ENCODE measurements at places on chromosomes 12 and 14.
A peak's percentile ranks its signal among the peaks of the same experiment; 100 is the strongest.

- no peak for DNase-seq
Observed at GRCh38 chr12:54460317-54460923, 13.0 kb downstream of the GTSF1 start.

GRCh38 chr14:76962303-76962660 is 66.2 kb downstream of the IRF2BPL start:
- DNase-seq, result no peak

- DNase-seq, result no peak
Observed at GRCh38 chr14:103801459-103801858, 45.9 kb downstream of the PPP1R13B start.

DNA sequence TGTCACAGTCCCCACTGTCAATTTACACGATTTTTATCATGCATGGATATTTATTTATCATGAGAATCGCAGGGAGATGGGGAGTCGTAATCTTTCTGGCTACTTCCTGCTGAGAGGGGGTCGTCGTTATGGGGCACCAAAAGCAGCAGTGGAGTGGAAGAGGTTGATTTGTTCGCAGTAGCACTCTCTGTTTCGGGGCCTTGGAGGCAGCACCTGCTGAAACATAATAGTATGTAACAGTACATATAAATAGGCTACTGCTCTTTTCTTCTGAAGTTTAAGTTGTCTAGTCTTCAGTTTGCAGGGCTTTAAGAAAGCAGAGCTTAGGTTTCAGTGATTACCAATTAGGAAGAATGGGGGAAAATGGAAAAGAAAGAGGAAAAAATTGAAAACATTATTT is 3.8 kb downstream of the SOAT2 start:
- no peak for DNase-seq

DNA sequence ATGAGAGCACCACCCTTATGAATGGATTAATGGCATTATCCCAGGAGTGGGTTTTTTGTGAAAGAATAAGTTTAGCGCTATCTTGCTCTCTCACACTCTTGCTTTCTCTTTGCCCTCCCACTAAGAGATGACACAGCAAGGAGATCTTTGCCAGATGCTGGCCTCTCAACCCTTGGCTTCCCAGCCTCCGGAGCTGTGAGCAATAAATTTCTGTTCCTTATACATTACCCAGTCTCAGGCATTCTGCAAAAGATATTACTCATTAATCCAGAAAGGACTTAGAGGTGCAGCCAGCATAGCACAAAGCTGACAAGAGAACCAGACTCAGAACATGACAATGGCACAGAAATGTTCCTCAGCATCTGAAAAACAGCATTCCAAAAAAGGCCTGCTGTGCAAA is 190.6 kb downstream of the ITPR2 start:
- no peak for DNase-seq

DNA sequence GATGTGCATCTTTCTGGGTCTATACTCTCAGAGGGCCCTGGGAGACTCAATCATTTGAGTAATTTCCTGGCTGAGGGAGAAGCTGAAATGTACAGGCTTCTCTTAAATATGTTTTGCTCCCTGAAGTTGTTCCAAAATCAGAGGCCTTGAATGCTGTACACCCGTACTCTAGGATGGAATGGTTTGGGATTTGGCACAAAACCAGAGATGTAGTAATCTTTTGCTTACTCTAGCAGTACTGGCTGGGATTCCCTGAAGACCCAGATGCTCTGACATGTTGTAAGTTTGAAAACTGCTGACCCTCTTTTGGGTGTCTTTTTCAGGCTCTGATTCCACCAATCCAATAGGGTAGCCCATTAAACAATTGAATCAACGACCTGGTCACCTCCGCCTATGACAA is 10.4 kb downstream of the ACACB start:
- DNase-seq, result no peak

DNA sequence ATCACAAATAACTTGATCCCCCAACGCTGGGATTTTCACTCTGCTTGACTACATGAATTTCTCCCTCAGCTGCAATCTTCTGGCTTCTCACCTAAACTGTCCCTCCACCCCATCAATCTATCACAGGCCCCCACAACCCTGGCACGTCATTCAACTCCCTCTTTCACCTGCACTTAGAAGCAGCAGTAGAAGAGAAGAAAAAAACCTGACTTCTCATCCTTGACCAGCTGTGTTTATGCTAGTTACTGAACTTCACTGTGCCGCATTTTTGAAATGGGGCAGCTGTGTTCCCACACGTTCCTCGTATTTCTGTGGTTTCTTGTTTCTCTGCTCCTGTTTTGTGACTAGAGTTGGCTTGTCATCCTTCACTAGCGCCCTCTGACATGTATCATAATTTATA is 35.0 kb downstream of the ITPR2 start:
- no peak for DNase-seq

GRCh38 chr14:74754157-74754556 is 9.0 kb upstream of the YLPM1 start:
- DNase-seq, result no peak

- DNase-seq, result no peak
Observed at GRCh38 chr12:116591855-116592637, 32.9 kb downstream of the MAP1LC3B2 start.

- no peak for DNase-seq
Observed at GRCh38 chr12:23028158-23028802, 403.3 kb downstream of the ETNK1 start.

- DNase-seq, result no peak
Observed at GRCh38 chr12:26557326-26557725, 275.7 kb downstream of the ITPR2 start.

DNA sequence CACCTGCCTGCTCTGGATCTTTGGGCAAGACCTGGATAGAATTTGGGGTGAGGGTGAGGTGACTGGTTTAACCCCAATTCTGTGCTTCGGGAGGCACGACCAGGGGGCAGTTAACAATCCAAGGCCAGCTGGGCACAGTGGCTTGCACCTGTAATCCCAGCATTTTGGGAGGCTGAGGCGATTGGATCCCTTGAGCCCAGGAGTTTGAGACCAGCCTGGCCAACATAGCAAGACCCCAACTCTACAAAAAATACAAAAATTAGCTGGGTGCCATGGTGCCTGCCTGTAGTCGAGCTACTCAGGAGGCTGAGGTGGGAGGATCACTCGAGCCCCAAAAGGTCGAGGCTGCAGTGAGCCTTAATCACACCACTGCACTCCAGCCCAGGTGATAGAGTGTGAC is 38.2 kb downstream of the HRK start:
- DNase-seq, result no peak

DNA sequence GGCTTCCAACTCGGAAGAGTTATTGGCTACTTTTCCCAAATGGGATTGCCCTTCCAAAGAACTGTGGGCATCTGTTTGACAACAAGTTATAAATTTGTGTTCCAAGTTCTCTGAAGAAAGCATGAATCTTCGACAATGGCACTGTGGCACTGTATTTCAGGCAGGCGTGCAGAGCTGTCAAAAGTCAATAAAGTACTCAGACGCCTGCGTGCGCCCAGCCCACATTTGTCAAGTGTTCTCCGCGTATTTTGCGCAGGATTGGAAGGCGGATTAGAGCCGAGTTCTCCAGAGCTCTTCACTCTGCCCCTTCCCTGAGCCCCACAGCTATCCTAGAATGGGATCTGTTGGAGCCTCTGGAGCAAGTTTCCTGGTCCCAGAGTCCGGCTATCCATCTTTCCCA is 103.2 kb downstream of the SLC25A47 start:
- DNase-seq, result no peak

DNA sequence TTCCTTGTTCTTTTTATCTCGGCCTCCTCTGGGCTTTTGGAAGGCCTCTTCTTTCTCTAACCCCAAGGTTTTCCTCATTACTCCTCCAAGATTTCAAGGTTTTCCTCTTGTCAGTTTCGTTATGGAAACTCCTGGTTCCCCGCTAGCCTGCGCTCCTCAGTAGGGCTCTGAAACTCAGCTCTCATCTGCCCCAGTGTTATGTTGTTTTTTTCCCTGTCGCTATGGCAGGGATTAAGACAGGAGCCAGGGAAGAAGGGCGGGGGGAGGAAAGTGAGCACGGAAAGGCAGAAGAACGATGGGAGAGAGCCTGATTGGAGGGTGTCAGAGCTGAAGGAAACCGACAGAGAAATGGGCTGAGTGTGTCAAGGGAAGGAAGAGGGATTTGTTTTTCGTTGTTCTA is 26.5 kb upstream of the JDP2 start:
- no peak for DNase-seq

GRCh38 chr12:122024132-122024785 is 2.6 kb downstream of the BCL7A start:
- no peak for DNase-seq

DNA sequence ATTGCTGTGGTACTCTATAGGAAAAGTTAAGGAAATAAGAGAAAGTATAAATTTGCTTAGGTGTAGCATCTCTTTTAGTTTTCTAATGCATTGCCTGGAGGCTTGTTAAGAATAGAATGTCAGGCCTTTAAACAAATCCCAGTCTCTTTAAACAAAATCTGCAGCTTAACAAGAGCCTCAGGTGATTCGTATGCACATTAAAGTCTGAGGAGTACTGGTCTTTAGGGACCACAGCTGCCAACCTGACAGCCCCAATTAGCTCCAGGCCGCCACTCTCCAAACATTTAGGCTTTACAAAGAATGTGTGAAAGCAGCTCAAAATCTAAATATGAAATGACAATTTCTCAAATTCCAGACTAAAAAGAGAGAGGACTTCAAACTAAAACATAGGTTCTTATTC is 35.7 kb downstream of the PAWR start:
- no peak for DNase-seq

DNA sequence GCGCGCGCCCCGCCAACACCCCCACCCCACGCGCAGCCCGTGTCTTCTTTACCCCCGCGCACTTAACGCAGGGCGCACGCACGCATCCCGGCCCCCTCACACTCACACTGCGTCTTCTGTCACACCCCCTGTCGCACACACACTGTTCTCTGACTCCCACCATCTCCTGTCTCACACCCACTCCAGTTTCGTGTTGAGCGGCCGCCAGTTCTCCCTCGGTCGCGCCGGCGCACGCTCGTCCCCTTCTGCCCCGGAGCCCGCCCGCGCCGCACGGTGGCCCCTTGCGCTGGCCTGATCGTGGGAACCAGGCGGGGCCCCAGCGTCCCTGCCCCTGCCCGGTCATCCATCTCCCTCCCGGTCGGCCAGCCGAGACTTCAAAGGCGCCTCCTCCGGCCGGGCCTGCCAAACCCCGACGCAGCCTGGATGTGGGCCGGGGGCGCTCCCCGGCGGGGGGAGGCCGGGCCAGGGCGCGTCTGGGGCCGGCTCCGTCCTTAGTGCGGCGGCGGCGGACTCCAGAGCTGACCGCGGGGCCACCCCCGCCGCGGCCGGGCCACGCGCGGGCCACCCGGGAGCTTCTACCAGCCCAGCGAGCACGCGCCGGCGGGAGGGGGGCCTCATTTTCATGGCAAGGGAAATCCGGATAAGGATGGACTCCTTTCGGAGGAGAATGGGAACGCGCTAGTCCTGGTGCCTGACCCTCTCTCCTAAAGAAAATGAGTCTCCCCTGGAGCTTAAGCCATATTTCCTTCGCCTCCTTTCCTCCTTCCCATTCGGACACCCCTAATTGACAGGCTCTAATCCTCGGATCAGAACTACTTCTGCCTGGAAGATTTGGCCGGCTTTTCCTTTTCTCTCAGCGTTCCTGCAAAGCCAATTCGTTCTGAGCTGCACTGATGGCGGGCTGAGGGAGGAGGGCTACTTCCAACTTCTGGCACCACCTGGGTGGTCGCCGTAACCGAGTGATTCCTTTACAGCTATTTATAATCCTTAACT is 82.0 kb upstream of the HMGA2 start:
- DNase-seq, result peak; percentile 82

- no peak for DNase-seq
Observed at GRCh38 chr14:53951627-53952303, 4.9 kb downstream of the BMP4 start.

DNA sequence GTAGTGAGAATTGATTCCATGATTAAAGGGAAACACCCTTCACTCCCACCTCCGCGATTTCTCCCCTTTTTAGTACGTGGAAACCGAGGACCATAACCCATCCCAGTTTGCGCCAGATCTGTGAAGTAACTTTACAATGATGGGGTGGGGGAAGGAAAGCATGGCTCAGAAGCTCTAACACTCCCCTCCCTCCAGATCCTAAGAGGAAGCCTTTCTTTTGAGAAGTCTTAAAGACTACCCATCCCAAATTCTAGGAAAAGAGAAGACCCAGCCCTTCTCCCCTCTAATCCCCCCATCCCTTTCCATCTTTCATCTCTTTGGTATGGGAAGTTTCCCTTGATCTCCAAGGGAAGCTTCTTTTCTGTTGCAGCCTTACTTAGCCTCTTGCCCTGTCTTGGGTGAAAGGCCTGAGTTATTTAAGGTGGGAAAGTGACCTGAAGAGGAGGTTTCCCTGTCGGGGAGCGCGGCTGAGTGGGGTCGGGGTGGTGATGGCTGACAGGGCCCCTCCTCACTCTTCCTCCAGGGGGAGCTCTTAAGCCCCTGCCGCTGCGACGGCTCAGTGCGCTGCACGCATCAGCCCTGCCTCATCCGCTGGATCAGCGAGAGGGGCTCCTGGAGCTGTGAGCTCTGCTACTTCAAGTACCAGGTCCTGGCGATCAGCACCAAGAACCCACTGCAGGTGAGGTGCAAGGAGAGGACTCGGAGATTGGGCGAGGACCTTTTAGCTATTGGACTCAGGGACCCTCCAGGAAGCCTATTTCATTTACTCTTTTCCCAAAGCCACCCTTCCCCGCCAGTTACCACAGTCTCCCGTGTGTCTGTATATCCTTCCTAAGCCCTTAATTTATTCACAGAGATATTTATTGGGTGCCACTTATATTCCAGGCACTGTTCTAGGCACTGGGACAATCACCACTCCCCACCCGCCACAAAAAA is 1.8 kb downstream of the MARCHF9 start:
- no peak for DNase-seq

DNA sequence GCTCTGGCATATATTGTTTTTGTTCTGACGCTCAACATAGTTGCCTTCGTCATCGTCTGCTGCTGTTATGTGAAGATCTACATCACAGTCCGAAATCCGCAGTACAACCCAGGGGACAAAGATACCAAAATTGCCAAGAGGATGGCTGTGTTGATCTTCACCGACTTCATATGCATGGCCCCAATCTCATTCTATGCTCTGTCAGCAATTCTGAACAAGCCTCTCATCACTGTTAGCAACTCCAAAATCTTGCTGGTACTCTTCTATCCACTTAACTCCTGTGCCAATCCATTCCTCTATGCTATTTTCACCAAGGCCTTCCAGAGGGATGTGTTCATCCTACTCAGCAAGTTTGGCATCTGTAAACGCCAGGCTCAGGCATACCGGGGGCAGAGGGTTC is 77.0 kb downstream of the GTF2A1 start:
- DNase-seq, result no peak

GRCh38 chr14:61080591-61081010 is 99.6 kb downstream of the SLC38A6 start:
- no peak for DNase-seq

DNA sequence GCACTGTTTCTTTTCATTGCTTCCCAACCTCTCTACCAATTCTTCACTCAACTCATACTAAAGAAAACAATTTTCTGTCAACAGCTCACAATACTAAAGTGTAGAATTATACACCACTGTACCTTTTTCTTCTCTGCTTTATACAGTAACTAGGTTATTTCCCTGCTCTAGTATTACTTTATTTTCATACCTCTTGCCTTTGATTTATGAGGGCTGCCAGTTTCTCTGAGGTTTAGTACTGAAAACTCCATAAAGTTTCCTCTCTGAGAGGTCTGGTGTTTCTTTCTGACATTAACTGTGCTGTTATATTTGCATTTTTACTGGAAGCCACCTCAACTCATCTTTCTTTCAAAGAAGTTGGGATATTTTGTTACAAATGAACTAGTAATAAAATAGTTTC is 63.0 kb upstream of the GRIP1 start:
- no peak for DNase-seq

GRCh38 chr12:89354612-89355067 is 2.3 kb upstream of the DUSP6 start:
- no peak for DNase-seq

GRCh38 chr12:78260976-78261375 is 430.3 kb downstream of the NAV3 start:
- no peak for DNase-seq
